Colonic mucosa (tissue), 4 donors: ENCODE measurements at places on chromosomes 12 and 14. TPM values are rescaled to one million over a fixed set of nuclear protein-coding genes. Genes with fewer than 3 reads are reported as not detected.

FSCB gene
- not detected for total RNA-seq

RNFT2 gene
- 6.3 TPM for total RNA-seq

BEGAIN gene
- total RNA-seq, result 0.99 TPM

TBC1D30 gene
- total RNA-seq, result 17.0 TPM

PRR4 gene
- 0.72 TPM for total RNA-seq

KRT86 gene
- 0.16 TPM for total RNA-seq

KRT82 gene
- total RNA-seq, result not detected

SLC5A8 gene
- 0.35 TPM for total RNA-seq

SLC22A17 gene
- 3.9 TPM for total RNA-seq

MBD6 gene
- total RNA-seq, result 95.4 TPM

CPNE6 gene
- total RNA-seq, result not detected

PLCZ1 gene
- not detected for total RNA-seq

STXBP6 gene
- 26.1 TPM for total RNA-seq
